NCI-H1694 treated with DMSO at 0.1 percent for 48 hours (cell line): ENCODE measurements at places on chromosomes 5 and 9.

DNA sequence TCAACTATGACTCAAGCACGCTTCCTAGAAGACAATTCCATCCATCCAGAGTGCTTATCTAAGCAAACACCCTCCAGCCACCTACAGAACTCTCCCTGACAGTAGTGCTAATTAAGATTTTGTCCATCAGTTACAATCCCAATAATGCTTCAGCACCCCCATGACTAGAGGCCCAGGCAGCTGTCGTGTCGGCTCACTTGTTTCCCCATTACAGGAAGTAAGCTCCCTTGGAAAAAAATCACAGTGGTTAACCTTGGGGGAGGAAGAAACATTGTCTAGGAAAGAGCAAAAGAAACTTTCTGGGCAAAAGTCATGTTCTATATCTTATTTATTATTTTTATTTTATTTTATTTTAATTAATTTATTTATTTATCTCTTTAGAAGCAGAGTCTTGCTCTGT lies 108.8 kb upstream of the LPAR1 start:
- no peak for DNase-seq

GRCh38 chr5:108367679-108368334 lies 14.1 kb downstream of the FBXL17 start:
- no peak for DNase-seq

DNA sequence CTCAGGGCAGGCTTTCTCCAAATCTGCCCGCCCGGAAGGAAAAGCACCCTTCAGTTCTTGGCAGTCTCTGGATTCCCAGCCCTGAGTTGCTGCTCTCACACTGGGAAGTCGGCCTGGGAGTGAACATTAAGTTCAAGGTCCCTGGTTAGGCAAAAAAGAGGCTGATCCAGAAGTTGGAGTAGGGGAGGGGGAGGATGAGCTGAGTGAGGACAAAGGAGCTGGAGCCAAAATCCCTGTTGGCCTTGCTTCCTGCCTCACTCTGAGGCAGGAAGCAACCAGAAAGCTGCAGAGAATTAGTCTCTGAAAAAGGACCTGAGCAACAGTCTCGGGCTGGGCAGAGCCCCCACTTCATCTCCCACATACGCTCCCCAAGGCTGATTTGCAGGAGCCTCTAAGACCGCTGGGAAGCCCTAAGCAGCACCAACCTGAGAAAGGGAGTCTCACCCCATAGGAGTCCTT lies 15.0 kb upstream of the RPS14 start:
- DNase-seq = no peak

GRCh38 chr9:135615666-135616618 lies 23.4 kb downstream of the GLT6D1 start:
- DNase-seq = no peak

DNA sequence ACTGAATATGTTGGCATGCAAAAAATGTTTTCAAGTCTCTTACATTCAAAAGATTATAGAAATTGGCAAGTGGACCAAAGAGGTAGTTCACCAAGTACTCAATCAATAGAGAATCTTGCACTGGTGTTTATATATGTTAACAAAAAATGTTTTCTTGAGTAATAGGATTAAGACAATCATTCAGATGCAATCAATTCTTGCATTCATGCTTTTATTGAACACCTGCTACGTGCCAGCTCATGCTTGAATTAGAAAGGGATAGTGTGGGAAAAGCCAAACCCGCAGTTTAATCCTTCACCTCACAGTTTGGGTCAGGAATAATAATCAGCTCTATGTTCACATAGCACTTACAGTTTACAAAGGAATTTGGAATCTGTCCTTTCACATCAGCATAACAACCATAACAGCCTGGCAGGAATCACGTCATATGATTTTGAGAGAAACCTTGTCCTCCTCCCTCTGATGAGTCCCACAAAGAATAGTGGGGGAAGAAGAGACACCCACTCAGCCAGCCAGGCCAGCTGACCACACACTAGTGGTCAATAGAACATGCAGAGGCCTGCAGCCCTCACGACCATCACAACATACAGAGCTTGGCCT lies 36.8 kb upstream of the FRRS1L start:
- DNase-seq = no peak

GRCh38 chr5:115349001-115349817 lies 52.8 kb upstream of the CCDC112 start:
- peak; percentile 6 for DNase-seq

GRCh38 chr9:81562231-81563019 lies 126.9 kb downstream of the TLE1 start:
- no peak for DNase-seq

GRCh38 chr5:170426786-170427185 lies 37.6 kb upstream of the KCNMB1 start:
- DNase-seq = no peak

GRCh38 chr9:98142182-98142907 lies 23.3 kb upstream of the TRIM14 start:
- DNase-seq = no peak

DNA sequence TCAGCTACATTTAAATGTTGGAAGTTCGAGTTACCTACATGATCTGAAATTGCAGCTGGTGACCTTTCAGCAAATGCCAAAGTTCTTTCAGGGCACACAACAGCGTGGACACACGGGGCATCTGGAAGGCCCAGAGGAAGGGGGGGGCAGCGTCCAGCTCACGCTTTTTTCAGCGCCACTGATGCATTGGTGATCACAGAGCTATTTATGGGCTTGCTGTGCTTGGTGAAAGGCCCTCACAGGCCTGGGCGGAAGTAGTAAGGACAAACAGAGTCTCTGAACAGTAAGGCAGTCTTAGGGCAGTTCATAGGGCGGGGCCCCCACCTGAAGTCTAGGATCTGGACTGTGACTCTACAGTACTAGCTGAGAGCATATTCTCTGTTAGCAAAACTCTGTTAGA lies 6.6 kb upstream of the FBP2 start:
- DNase-seq = no peak

GRCh38 chr5:33762859-33763258 lies 128.9 kb downstream of the ADAMTS12 start:
- DNase-seq = no peak
